ENCODE measurements at places on chromosomes 11 and 22. TPM values are rescaled to one million over a fixed set of nuclear protein-coding genes. Genes with fewer than 3 reads are reported as not detected.

The MUC6 gene
- not detected for total RNA-seq

The DCHS1 gene
- total RNA-seq, result 0.21 TPM

The MMP13 gene
- total RNA-seq, result 0.07 TPM

The PAMR1 gene
- 7.2 TPM for total RNA-seq

The PRR33 gene
- total RNA-seq, result not detected
